NCI-H2081 (cell line): ENCODE measurements at places on chromosomes 12 and 14.

DNA sequence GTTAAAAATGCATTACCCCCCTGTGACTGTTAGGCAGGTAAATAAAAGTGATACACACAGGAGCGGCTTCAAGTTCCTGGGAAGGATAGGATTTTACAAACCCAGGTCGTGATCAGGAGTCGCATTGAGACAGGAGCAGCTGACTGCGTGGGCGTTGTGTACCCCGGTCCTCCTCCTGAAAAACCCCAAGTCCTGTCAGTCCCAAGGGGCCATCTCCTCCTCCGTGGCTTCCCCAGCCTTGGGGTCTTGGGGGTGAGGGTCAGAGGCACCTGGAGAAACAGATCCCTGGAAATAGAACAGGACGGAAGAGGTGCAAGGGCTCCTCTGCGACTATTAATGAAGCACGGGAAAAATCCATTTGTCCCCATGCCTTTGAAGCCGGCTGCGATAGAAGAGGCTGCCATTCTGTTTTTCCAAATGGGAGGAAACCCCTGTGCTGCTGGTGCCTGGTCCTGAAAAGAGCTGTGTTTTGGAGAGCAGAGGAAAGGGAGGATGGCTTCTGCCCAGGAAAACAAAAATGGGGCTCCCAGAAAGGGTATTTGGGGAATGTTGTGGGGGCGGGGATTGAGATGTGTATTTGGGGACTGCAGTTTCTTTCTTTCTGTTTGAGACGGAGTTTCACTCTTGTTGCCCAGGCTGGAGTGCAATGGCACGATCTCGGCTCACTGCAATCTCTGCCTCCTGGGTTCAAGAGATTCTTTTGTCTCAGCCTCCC, 143.1 kb downstream of the ZNF664 start:
- DNase-seq: no peak

GRCh38 chr12:120684523-120684932, 2.4 kb upstream of the MLEC start:
- DNase-seq: no peak

- DNase-seq: no peak
Observed at GRCh38 chr12:104387190-104387589, 69.6 kb upstream of the CHST11 start.

GRCh38 chr14:34387974-34388516, 74.0 kb downstream of the SPTSSA start:
- no peak for DNase-seq

DNA sequence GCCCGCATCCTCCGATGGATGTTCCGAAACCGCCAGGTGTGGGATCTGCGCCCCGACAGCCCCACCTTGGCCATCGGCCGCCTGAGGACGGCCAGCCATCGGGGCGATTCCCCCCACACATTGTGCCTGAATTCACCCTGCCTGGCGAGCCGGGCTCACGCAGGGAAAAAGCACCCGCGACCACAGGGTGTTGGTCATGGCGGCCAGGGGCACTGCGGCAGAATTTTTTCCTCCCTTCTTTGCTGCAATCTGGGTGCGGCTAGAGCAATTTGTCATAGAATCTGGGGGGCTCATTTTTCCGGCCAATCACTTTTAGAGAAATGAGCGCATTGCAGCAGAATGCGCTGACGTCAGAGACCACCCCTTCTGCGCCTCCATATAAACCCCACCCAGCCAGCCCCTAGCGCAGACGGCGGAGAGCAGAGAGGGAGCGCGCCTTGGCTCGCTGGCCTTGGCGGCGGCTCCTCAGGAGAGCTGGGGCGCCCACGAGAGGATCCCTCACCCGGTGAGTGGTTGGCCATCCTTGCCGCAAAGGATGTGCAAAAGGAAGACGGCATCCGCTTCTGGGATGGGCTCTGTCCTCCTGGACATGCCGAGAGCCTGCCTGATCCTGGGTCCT, at the start of gene MEG3:
Gene MEG3, plus strand, starts transcription at position 406 of the 619 bp plus-strand sequence.
- DNase-seq: no peak

- no peak for DNase-seq
Observed at GRCh38 chr12:95258803-95259202, 41.2 kb downstream of the VEZT start.
